ENCODE measurements at places on chromosomes 4 and X.

DNA sequence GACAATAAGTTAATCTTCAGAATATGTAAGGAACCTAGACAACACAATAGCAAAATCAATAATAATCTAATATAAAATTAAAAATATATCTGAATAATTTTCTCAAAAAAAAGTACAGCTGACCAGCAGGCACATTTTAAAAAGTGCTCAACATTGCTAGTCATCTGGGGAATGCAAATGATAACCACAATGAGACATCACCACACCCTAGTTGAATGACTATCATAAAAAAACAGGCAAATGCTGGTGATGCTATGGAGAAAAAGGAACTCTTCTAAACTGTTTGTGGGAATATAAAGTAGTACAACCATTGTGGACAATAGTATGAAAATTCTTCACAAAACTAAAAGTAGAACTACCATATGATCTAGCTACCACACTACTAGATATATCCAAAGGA, 956.9 kb upstream of the NDST4 start:
- DNase-seq, result no peak

GRCh38 chr4:52657618-52658501, 1.2 kb downstream of the USP46 start:
- no peak for DNase-seq

DNA sequence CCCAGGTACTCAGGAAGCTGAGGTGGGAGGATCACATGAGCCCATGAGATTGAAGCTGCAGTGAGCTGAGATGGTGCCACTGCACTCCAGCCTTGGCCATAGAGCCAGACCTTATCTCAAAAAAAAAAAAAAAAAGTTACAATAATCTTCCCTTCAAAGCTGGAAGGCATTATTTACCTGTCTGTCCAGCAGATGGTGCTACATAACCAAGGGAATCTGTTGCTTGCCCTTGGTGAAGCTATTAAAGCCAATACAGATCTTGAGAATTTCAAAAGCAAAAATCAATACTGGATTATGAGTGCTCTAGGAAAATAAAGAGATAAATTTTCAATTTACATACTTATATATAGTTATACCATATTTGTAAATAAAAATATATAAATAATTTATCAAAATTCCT, 25.9 kb downstream of the PKD2 start:
- DNase-seq, result no peak

DNA sequence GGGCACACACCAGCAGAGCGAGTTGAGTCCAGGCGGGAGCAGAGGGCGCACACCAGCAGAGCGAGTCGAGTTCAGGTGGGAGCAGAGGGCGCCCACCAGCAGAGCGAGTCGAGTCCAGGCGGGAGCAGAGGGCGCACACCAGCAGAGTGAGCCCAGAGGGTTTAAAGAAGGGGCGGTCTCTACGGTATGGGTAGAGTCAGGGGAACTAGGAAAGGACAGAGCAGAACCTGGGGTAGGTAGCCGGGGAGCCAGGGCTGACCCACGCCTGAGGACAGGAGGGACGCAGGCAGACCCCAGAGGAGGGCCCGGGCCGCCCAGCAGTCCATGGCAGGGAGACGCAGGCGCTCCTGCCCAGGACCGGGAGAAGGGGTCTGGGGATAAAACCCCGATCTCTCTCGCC, 22.0 kb upstream of the ADRA2C start:
- no peak for DNase-seq

DNA sequence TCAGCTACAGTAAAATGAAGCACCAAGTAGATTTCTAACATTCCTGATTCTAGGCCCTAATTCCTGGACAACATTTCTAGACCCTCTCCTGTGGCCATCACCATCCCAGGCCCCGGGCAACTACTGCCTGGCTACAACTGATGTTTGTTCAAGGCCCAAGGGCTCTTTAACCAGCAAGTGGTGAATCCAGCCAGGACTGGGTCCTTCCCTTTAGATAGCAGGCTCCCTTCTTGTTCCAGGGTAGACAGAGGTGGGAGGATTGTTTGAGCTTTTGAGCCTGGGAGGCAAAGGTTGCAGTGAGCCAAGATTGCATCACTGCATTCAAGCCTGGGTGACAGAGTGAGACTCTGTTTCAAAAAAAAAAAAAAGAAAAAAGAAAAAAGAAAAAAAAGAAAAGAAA, 12.7 kb upstream of the AADAT start:
- no peak for DNase-seq

- no peak for DNase-seq
Observed at GRCh38 chr4:7960017-7960789, 20.5 kb upstream of the AFAP1 start.

- DNase-seq, result no peak
Observed at GRCh38 chr4:73851293-73851692, 1.8 kb upstream of the PF4V1 start.

GRCh38 chrX:24207826-24208225, 58.3 kb downstream of the ZFX start:
- DNase-seq, result no peak

DNA sequence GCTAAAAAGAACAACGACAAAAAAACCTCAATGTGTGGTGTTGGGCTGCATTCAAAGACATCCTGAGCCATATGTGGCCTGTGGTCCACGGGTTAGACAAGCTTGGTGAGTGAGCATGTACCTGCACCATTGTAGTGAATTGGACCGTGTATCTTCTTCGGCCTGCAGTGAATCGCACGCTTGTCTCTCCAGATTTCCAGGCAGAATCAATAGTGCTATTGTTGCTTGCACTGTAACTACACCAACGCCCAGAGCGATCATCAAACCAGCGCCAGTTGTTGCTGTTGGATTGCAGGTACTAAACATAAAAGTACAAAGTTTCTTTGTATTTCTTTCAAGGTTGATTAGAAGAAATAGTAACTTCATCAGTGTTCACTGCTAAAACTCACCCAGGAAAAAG, 101.6 kb downstream of the HUWE1 start:
- no peak for DNase-seq

All from stimulated activated CD8-positive, alpha-beta memory T cell treated with anti-CD3 and anti-CD28 coated beads, Interleukin-15, amount 100 ng/mL, for 4 hours (primary cell).